ENCODE measurements at places on chromosomes 16 and 17.

- DNase-seq, result peak; percentile 66
These were observed 1.4 kb downstream of the HAGHL start for GRCh38 chr16:728131-728889.

DNA sequence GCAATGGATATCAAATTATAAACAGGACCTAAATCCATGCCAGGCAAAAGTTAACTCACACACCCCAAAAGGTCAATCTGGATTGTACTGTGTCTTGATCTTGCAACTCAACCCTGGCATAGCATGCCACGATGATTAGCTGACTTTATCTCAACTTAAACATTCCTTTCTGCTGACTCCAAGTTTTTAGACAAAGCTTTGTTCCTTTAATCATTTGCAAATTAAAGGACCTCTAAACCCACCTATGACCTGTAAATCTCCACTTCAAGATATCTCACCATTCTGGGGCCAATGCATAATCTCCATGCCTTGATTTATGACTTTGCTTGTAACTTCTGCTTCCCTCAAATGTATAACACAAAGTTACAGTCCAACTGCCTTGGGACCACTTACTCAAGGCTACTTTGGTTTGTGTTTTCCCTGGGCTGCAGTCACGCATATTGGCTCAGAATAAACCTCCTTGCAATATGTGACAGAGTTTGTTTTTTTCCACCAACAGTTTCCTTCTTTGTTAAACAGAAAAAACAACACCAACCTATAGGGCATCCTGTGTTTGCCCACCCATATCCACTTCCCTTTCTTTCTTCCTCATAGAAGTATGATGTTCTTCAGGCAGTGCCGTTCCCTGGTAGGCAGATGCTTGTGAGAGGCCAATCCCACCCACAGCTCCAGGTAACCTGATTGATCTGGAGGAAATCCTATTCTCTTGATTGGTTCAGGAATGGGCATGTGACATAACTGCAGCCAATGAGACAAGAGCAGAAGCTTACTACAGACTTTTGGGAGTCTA, 390.6 kb upstream of the ERCC4 start:
- no peak for DNase-seq

- no peak for DNase-seq
These were observed 31.1 kb downstream of the RPH3AL start for GRCh38 chr17:321386-321941.

DNA sequence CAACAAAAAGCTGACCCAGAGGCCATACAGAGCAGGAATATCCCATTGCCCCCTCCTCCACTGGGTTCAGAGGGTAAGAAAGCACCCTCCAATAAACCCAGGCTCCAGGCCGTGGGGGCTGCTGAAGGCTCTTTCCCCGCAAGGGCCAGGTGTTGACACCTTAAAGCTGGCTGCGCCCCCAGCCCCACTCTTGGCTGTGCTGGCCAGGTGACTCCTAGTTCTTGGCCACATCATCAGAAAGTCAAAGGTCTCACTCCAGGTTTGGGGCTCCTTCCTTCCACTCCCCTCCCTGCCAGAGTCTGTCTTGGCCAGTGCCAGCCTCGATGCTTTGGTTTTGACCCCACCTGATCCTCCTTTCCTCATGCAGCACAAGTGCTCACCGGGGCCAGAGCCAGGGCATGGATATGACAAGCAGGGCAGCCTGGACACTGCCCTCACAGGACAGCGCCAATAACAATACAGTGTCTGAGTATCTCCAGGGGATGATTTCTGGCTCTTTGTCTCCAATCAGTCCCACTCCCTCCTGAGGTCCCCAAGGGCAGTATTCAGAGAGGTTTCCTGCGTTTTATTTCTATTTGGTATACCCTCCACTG, 8.2 kb downstream of the SLC46A1 start:
- DNase-seq, result no peak

- peak; percentile 79 for DNase-seq
These were observed 27.5 kb downstream of the ZCCHC14 start for GRCh38 chr16:87465306-87465705.

- DNase-seq, result no peak
These were observed 11.1 kb downstream of the CRISPLD2 start for GRCh38 chr16:84830765-84831384.

GRCh38 chr16:60100371-60100770, 1366.3 kb upstream of the GOT2 start:
- DNase-seq, result no peak

DNA sequence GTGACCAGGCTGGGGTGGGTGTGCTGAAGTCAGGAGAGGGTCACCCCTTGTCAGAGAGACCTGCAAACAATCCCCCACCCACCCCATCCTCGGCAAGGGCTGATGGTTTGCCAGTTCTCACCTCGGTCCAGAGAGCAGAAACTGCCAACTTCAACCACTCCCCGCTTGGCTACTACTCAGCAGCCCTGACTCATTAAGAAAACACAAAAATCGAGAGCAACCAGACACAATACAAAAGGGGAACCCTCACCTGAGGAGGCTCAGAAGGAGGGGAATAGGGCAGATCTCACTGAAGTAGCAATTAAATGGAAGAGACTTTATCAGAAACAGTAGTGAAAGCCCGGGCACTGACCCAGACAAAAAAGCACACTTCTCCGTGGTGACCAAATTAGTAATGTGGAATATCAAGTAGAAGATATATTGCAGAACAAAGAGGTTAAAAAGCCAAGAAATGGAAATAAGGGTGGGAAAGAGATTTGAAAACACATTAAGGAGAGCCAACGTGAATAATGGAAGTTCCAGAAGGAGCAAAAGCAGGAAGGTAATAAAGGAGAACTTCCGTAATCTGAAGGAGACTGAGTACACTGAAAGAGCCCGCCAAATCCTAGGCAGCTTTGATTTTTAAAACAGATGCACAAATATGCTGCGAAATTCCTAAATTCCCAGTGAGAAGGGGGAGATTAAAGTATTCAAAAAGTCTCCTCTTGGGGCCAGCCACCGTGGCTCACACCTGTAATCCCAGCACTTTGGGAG, 23.6 kb downstream of the CENPV start:
- peak; percentile 18 for DNase-seq

- DNase-seq, result no peak
These were observed 136.5 kb downstream of the CMIP start for GRCh38 chr16:81581107-81581506.

DNA sequence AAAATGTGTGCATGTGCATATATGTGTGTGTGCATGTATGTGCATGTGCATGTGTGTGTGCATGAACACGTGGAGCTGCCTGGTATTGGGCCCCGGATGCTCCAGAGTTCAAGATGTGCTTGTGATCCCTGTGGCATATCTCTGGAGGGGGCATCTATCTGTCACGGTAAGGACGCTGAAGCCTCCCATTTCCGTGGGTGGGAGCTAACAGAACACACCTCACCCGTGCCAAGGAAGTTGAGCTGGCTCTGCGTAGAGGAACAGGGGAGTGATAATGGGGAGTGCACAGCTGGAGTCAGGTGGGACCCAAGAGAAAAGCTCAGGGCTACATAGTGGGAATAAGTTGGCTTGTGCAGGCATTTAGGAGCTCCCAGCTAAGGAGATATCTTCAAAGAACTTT, 12.7 kb downstream of the ELMO3 start:
- no peak for DNase-seq

GRCh38 chr16:81797443-81797842, 18.4 kb downstream of the PLCG2 start:
- no peak for DNase-seq

- peak; percentile 48 for DNase-seq
These were observed 174.6 kb upstream of the RPH3AL start for GRCh38 chr17:527247-527646.

DNA sequence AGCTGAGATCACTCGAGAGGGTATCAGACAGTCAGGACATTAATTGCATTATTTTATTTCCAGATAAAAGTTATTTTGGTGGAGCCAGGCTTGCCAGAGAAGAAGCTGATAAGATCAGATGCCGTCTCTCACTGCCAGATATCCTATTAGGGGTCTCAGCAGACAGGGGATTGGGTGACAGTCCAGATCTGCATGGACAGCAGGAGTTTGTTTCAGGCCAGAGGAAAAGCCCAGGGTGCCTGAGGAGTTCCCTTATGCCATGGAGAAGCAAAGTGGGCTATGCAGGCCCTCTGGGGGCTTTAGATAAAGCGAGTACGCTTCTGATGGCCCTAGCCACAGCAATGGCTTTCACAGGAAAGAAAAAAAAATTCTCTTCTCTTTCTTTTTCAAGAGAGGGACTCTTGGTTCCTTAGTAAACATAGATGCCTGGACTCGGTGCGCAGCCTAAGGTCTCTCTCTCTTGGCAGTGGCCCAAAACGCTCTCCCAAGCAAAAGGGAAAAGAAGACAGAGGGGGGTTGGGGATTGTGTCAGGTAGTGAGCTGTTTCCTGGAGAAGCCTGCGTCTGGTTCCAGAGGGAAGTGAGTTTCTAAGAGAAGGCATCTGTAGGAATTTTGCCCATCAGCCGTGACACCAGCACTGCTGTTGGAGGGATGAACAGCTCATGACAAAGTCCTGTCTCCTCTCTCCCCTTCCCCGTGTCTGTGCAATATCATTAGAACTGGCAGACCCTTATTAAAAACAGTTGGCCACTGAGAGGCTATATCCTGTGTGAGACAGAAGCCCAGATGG, 166.3 kb upstream of the FOXF1 start:
- DNase-seq, result peak; percentile 53

DNA sequence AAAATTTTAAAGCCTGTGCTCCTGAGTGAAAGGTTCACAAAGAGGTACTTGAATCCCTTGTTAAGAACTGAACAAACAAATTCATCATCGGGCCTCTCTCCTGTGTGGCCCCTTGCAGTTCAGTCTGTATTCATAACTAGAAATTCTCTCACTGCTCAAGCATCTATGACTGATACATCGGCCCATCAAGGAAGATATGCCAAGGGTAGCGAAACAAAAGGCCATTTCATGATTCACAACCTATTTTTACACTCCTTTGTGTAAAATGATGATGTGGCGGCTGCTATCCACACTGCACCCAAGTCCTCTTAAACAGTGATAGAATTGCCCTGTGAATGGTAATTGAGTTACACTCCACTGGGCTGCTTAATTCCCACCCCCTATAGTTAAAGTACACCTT, 204.6 kb downstream of the STX8 start:
- DNase-seq, result peak; percentile 85

GRCh38 chr17:29107084-29107483, 64.1 kb downstream of the PIPOX start:
- DNase-seq, result no peak

DNA sequence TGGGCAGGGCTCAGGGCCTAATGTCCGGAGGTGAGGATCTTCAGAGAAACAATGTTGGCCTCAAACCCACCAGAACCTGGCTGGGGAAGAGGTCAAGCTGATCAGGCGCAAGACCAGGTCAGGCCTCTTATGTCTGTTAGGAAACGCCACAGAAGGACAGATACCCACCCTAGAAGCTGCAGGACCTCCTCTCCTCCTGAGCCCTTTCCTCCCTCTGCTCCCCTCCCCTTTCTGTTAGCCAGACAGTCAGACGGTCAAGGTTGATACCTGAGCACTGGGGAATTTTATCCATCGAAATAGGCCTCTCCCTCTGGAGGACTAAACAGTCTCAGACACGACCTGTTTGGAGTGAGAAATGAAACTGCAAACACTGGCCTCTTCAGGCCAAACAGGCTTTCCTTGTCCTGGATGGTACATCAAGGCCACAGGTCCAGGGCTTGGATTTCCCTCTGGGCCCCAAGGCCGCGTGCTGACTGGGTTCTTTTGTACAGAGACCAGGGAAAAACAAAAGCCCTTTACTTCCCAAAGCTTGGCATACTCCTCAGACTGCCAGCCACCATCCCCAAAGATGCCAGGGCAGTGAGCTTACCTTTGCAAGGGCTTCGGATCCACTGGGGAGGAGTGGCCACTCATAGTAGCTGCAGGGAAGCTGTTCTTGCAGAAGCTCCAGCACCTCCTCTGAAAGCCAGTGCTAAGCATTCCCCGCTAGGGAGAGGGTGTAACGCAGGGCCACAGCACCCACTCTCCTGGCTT, 135.8 kb downstream of the CCDC182 start:
- DNase-seq, result no peak

GRCh38 chr17:67283731-67284516, 38.9 kb upstream of the HELZ start:
- DNase-seq, result no peak

- DNase-seq, result peak; percentile 32
These were observed 47.5 kb downstream of the ADCY7 start for GRCh38 chr16:50313596-50314478.

- DNase-seq, result no peak
These were observed 111.1 kb downstream of the AIPL1 start for GRCh38 chr17:6323626-6324356.

DNA sequence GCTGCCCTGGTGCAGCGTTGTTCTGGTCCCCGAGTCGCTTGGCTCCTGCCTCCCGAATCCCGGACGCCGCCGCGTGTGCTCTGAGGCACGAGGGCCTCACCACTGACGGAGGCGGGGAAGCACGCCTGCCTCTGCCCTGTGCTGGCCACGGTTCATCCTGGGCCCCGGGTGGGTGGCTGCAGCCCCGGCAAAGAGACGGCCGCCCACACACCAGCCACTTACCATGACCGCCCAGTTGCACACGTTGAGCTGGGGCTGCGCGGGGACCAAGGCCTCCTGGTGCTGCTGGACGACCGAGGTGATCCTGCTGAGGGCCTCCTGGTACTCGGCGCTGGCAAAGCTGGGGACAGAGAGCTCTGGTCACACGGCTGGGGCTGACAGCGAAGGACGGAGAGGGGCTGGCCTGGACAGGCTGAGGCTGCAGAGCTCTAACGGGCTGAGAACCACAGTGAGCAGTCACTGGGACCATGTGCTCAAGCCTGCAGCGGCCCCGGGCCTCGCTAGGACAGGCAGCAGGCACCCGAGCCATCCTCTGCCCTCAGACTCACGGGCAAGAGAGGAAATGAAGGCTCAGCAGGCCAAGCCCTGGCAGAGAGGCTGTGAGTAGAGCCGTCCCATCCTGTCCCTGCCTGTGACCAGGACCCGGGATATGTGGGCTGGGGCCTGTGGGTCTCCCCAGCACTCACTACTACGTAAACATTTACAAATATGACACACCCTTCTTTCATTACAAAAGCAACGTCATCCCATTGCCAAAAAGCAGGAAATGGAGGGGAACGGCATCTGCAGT, 6.3 kb upstream of the APRT start:
- peak; percentile 37 for DNase-seq

- peak; percentile 68 for DNase-seq
These were observed 38.8 kb downstream of the C16orf95 start for GRCh38 chr16:87278191-87279093.

- no peak for DNase-seq
These were observed 1.1 kb upstream of the UBE2I start for GRCh38 chr16:1308036-1308976.

DNA sequence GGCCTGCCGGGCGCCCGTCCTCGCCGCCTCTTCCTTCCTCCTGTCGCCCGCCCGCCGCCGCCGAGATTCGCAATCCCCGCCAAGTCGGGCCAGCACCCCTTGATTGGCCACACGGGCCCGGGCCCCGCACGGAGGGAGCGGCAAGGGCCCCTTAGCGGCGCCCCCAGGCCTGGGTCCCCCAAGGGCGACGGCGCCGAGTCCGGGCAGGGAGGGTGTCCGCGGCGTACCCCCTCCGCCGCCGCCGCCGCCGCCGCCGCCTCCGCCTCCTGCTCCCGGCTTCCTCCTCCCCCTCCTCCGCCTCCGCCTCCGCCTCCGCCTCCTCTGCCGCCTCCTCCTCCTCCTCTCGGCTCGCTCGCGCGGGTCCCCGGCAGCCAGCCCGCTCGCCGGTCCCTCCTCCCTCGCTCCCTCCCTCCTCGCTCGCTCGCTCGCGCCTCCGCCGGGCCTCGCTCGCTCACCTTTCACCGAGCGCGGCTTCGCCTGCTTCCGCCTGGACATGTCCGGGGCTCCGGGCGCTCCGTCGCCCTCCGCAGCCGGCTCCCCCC, 561 bp downstream of the ZNF423 start:
- DNase-seq, result peak; percentile 74

GRCh38 chr17:51640108-51640622, 379.8 kb downstream of the UTP18 start:
- no peak for DNase-seq

- DNase-seq, result no peak
These were observed 141.9 kb upstream of the SDK2 start for GRCh38 chr17:73785958-73786743.

Measured in fibroblast of skin of right quadriceps (primary cell).